ENCODE measurements at places on chromosomes 5 and 9.

GRCh38 chr9:589723-590122 is 251.8 kb upstream of the DMRT1 start:
- no peak for DNase-seq

DNA sequence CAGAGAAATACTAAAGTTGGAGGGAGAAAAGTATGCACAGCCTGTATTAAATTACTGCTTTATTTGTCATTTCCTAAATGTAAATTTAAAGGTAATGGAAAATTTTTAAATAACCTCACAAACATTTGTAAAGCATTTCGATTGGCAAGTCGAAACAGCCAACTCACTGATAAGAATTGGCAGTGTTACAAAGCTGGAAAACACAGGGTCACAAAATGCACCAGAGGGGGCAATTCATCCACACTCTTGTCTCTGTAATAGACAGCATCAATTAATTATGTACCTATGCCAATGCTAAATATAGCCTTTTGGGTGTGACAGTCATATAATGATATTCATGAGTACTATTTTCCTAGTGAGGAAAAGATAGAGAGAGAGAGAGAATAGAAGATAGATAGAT is 140.6 kb upstream of the PRLR start:
- DNase-seq = no peak

GRCh38 chr5:105617436-105618215 is 2053.1 kb downstream of the EFNA5 start:
- no peak for DNase-seq

GRCh38 chr9:7011395-7012067 is 253.8 kb downstream of the KDM4C start:
- DNase-seq = no peak

DNA sequence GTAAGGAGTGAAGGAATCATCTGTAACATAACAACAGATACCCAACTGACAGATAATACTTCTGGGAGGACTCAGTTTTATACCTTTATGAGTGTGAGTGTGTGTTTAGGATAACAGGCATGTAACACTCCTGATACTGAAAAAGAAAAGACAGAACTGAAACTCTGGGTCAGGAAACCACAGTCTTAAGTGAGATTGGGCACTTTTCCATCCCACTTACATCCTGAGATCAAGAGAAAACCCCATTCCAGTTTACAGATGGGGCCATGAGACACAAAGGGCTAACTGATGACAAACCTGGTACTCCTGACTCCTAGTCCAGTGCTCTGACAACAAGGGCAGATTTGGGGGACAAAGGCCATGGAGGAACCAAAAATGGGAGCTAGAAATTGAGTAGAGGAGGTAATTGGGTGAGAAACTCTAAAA is 18.0 kb downstream of the IL5 start:
- DNase-seq = no peak

Measured in CD4-positive, alpha-beta T cell treated with Interleukin-17A for 4 hours (primary cell).